ELR (cell line): ENCODE measurements at places on chromosomes 7 and 10.

DNA sequence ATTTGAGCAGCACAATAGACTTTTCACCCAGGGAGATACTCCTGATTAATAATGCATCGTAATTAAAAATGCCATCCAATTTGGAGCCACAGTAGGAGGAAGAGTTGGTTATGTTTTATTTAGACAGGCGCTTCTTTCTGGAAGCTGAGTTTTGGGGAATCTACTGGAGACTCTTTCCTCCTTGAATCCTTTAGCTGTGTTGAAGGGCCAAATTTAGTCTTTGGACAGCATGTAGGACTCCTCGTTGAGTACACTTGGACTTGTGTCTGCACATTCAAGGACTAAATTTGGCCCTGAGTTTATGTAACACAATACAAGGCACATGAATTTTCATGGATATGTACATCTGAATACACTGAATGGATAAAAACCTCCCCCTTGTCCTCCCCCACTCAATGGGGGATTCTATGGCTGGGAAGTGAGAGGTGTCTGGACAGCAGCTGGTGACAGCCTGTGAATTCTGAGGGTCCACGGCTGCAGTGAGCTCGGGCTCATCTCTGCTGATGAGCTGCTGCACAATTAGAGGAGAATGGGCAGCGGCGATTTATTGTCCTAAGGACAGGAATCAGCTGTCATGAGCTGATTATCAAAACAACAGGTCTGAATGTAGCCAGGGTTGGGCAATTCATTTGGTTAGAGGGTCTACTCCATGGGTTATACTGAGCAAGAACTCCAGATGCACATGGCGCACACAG, 95.2 kb downstream of the PRTFDC1 start:
- DNase-seq = no peak

DNA sequence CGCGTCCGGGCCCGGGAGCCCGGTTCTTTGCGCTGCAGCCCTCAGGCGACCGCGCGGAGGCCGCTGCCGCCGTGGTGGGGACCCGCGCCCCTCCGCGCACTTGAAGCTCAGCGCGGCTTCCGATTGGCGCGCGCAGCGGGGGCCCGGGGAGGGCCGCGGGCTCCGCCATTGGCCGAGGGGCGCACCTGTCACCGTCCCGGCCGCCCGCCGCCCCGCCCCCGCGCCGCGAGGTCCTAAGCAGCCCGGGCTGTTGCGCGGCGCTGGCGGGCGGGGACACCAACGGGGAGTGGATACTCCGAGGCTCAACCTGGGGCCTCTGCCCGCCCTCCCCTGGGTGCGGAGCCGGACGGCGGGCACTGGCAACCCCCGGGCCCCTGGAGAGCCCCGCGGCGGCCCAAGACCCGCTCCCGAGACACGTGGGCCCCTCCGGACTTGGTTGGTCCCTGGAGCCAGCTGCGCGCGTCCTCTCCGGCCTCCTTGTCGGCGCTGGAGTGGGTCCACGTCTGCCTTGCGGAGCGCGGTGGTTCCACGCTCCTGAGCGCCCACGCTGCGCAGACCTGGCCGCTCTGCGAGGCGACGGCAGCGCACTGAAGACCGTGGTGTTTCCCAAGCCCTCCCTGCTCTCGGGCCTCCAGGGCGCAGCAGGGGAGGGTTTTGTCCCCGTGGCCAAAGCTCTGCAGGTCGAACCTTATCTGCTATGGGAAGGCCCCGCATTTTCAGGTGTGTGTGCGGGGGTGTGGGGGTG, at the start of gene MNX1:
MNX1 (minus strand) TSS at position 76 of the 745 bp plus-strand sequence. CDS start 313 bp downstream, outside the sequence.
- DNase-seq = peak; percentile 55

DNA sequence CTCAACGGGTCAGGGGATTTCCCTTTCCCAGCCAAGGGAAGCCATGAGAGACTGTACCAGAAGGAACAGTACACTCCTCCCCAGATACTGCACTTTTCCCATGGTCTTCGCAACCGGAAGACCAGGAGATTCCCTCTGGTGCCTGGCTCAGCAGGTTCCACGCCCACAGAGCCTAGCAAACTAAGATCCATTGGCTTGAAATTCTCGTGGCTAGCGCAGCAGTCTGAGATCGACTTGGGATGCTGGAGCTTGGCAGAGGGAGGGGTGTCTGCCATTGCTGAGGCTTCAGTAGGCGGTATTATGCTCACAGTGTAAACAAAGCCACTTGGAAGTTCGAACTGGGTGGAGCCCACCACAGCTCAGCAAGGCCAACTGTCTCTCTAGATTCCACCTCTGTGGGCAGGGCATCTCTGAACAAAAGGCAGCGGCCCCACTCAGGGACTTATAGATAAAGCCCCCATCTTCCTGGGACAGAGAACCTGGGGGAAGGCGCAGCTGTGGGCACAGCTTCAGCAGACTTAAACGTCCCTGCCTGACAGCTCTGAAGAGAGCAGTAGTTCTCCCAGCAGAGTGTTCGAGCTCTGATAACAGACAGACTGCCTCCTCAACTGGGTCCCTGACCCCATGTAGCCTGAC, 29.6 kb downstream of the SLC16A12 start:
- no peak for DNase-seq

DNA sequence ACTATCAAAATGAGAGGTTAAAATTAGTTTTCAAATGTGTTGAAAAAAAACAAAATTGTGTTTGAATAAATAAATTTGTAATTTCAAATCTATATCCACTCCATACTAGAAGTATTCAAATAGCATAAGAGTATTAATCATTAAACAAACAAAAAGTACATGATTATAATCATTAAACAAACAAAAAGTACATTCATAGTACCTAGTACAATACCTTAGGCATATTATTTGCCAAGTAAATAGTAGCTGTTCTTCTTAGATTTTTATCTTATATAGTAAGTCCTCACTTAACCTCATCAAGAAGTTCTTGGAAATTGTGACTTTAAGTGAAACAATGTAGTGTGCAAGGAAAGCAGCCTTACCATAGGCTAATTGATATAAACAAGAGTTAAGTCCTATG, 349.3 kb upstream of the VWC2 start:
- DNase-seq = no peak

- no peak for DNase-seq
Measured at GRCh38 chr7:117731455-117731854, 141.8 kb downstream of the CTTNBP2 start.

DNA sequence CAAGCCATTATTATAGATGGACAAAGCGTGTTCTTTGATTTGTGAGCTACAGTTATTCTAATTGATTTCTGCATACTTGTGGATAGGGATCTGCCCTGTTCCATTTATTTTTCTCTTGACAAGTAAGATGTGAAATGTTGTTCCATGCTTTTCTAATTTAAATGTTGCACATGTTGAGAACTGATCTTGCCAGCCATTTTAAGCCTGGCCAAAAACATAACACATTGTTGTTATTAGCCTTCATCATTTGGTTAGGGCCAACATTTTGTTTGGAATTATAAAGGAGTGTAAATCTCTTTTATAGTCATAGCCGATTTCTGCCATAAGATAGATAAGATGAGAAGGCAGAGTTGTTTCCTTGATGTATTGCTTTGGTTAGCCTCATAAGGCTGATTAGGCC, 117.0 kb downstream of the WNT2 start:
- DNase-seq = no peak

- DNase-seq = peak; percentile 70
Measured at GRCh38 chr7:13042605-13043236, 355.3 kb downstream of the ARL4A start.

DNA sequence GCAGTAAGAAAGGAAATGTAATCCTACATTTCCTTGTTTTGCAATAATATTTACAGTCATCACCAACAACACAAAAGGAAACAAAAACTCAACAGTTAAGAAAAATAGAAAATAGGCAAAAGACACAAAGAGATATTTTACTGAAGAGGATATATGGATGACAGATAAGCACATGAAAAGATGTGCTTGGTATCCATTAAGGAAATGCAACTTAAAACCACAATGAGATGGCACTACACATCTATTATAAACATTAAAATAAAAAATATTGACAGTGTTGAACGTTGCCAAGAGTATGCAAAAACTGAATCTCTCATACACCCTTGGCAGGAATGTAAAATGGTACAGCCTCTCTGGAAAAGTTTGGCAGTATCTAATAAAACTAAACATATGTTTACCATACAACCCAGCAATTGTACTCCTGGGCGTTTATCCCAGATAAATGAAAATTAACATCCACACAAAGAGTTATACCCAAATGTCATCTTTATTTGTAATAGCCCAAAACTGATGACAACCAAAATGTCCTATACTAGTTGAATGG, 5.4 kb downstream of the CEP41 start:
- no peak for DNase-seq

DNA sequence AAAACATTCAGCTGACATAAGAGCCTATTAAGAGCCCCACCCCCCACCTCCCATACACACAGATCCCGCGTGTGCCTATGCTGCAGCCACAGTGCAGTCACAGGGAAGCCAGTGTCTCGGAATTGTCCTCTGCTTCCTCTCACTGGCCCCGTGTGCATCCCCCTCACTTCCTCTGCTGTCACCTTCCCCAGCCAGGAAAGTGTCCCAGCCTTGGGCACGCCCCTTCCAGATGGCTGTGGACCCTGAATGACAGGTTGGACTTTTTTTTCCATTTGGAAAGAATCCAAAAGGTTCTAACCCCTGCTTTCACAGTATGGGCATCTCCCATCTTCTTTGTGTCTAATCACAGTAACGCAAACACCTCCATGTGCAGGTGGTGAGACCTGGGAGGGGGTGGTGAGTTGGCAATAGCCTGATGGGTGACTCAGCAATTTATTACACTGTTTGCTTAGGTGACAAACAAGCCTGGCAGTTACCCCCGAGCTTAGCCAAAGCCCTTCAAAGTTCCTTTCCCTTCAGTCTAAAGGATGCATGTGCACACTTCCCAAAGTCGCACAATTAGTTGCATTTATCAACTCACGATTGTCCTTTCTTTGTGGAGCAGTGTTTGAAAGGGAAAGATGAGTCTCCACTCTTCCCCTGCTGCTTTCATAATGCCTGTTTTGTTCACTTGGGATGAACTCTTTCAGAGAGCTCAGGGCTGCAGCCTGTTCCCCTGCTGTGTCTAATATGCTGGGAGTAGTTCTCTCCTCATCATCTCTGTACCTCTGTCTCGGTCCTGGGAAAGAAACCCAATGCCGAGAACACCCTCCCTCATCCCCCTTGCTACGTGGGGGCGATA, 67.5 kb upstream of the EFCAB10 start:
- peak; percentile 4 for DNase-seq
